ENCODE measurements at places on chromosomes 1 and 21.

DNA sequence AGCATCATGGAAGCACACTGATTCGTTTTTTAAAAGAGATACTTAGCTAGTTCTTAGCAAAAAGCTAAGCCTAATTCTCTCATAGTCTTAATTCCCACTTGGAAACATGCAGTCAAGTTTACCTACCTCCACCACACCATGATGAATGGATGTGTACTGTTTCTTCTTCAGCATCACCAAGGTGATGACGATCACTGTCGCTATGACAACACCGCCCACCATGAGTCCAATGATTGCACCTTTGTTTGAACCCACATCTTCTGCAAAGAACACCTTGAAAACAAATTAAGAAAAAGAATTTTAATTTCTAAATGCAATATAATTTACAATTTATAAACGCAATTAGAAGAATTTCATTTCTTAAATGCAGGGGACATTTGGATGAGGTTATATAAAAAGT is 156.8 kb downstream of the GABPA start:
- DNase-seq = no peak

DNA sequence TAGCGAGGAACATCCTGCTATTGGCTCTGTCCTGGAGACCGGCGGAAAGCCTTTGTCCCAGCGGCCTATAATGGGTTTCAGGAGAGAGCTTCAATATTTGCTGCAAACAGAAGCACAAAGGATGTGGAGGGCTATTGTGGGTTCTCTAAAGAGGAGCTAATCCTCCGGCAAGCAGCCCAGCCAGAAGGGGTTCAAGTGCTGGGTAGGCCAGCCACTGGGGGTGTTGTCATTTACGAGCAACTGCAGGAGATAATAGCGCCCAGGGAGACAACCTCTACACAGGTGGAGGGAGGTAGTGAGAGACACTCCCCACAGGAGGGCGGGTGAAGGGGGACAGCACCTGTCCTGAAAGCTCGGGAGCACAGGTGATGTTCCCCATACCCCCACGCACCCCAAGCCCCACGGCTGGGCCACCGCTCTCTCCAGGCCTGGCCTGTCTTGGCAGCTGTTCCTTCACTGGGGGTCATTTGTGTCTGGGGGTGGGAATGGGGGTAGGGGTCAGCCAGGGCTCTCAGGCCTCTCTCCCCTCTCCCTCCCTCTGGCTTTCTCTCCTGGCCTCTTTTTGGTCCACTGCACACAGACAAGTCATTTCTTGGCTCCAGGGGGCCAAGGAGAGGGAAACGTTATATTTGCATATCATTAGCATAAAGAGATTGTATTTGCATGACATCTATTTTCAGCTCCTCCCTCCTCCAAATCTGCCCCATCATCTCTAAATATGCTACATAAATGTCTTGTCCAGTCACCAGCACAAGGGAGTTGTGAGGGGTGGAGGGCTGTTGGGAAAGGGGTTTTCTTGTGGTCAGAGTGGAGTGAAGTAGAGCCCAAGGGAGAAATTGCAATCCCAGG is 22.0 kb upstream of the SLC26A9 start:
- DNase-seq = no peak

GRCh38 chr1:9281071-9281827 is 11.4 kb upstream of the SPSB1 start:
- no peak for DNase-seq

GRCh38 chr1:151282883-151283725 is 1.0 kb downstream of the ZNF687 start:
- no peak for DNase-seq

DNA sequence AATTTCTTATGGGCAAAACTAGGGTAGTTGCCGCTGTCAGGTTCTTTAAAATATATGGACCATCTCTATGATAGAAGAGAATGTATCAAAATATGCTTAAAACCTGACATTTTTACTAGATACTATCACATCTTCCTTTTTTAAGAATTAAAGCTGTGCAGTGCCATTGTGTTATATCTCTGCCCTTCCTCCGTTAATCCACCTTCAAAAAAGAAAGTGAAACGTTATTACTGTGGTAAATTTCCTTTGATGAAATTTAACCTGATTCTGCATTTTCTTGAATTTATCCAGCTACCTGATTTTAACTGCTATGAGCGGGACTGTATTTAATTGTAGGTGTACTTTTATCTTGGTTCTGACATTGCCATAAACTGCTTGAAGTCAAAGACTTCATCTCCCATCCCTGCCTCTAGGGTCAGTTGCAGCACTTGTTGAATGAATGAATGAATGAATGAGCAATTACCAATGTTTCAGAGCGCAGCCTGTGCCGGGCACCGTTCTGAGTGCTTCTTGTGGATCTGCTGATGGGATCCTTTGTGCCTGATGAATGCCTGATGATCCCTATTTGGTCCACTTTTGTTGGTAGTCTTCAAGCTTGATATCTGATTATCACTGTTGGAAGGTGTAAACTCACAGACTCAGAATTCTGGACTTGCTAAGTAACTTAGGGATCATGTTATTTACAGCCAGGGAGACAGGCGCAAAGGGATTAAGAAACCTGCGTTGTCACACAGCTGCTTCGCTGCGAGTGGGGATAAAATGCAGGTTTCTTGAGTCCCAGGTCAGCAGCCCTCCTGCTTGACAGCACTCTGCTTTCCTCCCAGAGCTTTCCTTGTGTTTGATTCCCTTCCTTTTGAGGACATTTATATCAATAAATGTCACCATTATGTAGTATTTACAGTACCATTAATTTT is 30.1 kb downstream of the SMYD2 start:
- no peak for DNase-seq

DNA sequence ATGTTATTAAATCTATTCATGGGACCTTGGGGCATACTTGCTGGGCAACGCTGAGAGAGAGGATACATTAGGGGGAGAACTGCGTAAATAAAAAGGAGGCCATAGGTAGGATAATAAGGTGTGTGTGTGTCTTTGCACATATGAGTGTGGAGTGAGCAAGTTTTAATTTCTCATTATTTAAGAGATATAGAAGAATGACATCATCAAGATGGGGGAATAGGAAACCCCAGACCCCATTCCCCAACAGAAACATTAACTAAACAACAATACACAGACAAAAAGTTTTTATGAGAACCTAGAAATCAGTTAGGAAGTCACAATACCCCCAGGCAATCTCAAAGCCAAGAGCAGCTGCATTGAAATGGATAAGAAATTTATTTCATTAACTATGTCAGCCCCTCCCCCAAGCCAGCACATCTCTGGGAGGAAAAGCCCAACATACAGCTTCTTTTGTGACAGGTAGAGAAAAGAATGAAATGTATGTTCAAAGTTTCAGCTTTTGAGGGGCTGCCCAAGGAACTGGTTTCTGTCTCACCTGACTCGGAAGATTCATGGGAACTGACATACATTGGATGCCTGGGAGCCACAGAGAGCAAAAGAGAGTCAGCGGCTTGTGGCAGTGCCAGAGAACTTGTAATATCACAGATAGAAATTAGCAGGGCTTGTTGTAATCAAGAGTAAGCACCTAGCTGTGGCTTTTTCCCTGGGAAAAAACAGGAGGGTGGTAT is 234.3 kb upstream of the NFIA start:
- DNase-seq = no peak

GRCh38 chr1:163066686-163067085 is 2.5 kb upstream of the RGS4 start:
- DNase-seq = no peak
